HepG2 (cell line): ENCODE measurements at places on chromosomes 4 and X. TPM values are rescaled to one million over a fixed set of nuclear protein-coding genes. Genes with fewer than 3 reads are reported as not detected.

- H3K4me1 ChIP-seq = no peaks in the 10 kb centered on the region
- H3K27me3 ChIP-seq = no peaks in the 10 kb centered on the region
- no peak for DNase-seq
- no peak overlapping the region for H3K4me3 ChIP-seq
These were observed 221.2 kb downstream of the MID1 start for GRCh38 chrX:10399043-10399741.

DNA sequence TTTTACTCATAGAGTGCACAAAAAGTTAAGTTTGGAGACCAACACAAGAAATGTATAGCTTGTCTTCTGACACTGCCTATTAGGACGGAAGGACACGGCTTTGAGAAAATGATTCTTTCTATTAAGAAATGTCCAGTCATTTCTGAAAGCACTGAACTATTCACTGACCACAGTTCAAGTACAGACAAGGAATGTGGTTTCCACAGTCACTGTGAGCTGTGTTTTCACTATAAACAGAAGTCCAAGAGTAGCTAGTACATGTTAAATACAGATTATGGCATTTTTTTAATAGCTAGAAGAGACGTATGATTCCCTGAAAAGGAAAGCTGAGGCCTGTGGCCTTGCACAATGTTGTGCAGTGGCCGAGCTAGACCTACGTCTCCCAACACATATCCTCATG, 115.1 kb upstream of the GPM6A start:
- no peaks in the 10 kb centered on the region for H3K36me3 ChIP-seq
- H3K4me3 ChIP-seq = no peak overlapping the region
- H3K27me3 ChIP-seq = no peaks in the 10 kb centered on the region
- no peak overlapping the region for H3K27ac ChIP-seq

DNA sequence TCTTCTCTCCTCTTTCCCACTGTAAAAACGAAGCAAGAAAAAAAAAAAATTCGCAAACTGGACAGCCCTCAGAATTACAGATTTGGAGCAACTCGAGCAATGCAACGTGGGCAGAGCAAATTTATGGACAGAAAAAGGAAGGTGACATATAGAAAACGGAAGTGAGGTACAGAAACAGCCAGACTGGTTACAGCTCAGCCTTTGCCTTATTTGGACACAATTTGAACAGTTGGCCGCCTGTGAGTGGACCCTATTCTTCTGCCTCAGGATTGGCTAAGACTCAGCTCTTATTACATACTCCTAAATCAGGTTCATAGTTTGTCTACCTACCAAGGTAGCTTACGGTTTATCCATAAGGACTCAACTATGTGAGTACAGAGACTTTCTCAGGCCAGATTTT, 98.8 kb downstream of the SOWAHB start:
- no peak overlapping the region for H3K4me3 ChIP-seq
- H3K4me1 ChIP-seq = no peaks in the 10 kb centered on the region
- no peak for DNase-seq

Gene OTUD6A
- not detected in 2 replicates for total RNA-seq

DNA sequence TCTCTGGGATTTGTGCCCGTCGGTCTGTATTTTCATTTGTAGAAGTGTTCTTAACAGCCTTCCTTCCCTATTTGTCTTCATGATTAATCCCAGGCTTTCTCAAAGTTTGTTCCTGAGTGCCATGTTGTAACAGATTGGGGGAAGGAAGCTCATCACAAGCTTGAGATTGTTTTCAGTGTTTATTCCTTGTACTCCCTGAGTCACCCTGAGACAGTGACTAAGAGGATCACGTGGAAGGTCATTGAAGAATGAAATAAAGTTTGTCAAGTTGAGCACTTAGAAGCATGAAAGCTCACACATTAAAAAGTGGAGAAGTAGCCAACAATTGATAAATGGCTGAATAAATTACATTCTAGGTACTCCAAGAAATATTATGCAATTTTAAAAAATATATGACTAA, 153.5 kb upstream of the FAM241A start:
- H3K27ac ChIP-seq = no peak overlapping the region
- H3K4me3 ChIP-seq = no peak overlapping the region
- no peak for DNase-seq

Gene VSIG4
- total RNA-seq = not detected in 2 replicates
